Right ventricle myocardium superior (tissue), 1 donor: ENCODE measurements at places on chromosomes 13 and 19. TPM values are rescaled to one million over a fixed set of nuclear protein-coding genes. Genes with fewer than 3 reads are reported as not detected.

Gene MTIF3
- 189 TPM for total RNA-seq

Gene CEACAM7
- total RNA-seq: not detected

Gene SIAH3
- total RNA-seq: not detected

Gene CASP14
- total RNA-seq: not detected

Gene PTGIR
- total RNA-seq: 2.6 TPM

Gene ZNF568
- 7.2 TPM for total RNA-seq

Gene MAB21L1
- total RNA-seq: 0.40 TPM

Gene FARSA
- 34.6 TPM for total RNA-seq

Gene LILRA1
- 0.48 TPM for total RNA-seq
